ENCODE measurements at places on chromosomes 16 and 17.

DNA sequence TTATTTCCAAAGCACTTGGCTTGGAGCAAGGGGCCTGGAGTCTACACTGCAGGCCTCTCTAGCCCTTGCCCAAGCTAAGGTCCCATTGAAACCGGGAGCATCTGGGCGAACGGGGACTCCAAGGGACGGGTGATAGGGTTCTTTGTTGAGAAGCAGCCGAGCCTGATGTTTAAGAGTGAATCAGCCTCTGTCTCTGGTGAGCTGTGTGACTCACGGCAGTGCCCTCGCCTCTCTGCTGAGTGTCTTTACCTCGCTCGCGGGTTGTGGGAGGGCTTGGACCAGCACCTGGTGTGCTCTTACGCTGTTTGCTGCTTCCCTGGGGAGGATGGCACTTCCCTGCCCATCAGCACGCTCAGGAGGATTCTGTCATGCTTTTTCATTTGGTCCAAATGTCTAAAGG is 1.3 kb downstream of the HGS start:
- DNase-seq, result no peak

GRCh38 chr17:51941272-51941671 is 217.2 kb downstream of the CA10 start:
- no peak for DNase-seq

DNA sequence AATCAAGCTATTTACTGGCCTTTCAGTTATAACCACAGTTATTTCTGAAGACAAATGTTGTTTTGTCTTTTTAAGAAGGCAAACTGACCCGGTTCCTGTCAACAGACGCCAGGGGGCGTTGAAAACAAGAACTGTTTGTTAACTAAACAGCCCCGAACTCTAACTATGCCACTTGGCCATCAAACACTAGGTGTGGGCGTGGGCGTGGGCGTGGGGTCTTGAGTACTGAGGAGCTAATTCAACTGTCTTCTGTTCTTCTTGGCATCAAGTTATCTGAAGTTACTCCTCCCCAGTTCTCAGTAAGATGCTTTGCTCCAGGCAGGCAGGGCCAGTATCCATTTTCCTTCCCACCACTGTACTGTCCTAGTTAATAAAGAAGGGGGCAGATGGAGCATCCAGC is 63.3 kb upstream of the MTMR4 start:
- DNase-seq, result peak; percentile 23

GRCh38 chr17:27407916-27408864 is 48.1 kb upstream of the KSR1 start:
- no peak for DNase-seq

DNA sequence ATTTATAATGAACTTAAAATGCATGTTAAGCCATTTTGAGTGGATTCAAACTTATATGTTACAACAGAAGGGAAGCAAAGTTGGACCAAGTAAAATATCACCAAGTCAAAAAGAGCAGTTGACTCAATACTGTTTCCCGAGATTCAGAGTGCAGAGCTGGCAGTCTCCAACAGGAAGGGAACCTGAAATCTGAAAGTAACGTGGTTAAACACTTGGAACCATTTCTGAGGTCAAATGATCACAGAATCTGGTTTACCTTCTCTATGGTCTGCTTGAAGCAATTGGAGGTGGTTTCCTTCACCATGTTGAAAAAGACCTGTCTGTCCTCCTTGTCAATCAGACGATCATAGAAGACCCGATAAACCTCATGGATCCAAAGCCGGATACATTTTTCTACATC is 86.5 kb downstream of the LYRM1 start:
- DNase-seq, result no peak

GRCh38 chr16:81535679-81536360 is 91.2 kb downstream of the CMIP start:
- no peak for DNase-seq

GRCh38 chr17:81406117-81406953 is 11.1 kb downstream of the BAHCC1 start:
- no peak for DNase-seq

DNA sequence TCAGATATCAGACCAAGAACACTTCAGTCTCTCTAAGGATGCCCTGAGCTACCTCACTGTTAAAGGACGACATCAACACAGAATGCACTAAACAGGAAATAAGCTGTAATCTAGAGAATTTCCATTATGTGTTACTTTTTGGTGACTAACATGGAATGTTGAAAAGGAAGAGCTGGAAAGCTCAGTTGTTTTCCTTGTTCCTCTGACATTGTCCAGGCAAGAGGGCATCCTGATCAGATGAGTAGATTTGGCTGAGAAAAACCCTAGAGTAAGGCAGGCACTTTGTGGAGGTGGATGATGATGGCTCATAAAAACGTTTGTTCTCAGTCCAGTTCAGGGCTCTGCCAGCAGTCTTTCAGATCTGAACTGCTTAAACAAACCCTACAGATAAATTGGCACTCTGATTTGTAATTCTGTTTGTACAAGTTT is 34.0 kb downstream of the DGKE start:
- DNase-seq, result no peak

DNA sequence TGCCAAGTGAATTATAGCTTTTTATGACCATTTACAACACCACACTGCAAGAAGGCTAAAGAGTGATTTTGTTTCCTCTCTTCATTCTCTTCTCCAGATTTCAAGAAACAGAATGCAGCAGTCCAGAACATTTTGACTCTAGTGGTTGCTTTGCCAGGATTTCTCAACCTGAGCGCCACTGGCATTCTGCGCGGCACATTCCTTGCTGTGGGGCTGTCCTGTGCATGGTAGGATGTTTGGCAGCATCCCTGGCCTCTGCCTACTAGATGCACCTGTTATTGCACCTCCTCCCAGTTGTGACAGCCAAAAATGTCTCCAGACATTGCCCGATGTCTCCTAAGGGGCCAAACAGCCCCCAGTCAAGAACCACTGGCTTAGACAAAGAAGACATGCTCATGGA is 25.7 kb upstream of the SLC39A11 start:
- DNase-seq, result no peak

GRCh38 chr16:8511464-8511863 is 78.8 kb downstream of the TMEM114 start:
- DNase-seq, result no peak
